ENCODE measurements at places on chromosomes 7 and 10.

DNA sequence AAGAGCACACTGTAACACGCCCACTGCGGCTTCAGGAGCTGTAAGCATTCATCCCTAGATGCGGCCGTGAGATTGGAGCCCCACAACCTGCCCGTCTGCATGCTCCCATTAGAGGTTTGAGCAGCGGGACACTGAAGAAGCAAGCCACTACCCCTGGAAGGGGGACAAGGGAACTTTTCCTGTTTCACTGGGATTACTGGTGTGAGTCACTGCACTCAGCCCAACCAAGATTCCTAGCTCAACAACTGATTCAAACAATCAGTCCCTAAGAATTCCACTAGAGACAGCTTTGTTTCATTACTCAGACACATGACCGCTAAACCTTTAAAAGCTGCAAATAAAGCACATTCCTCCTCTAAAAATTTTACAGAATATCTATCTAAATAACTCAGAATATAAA, 69.8 kb downstream of the ORC5 start:
- no peak for DNase-seq

- peak; percentile 83 for DNase-seq
Observed at GRCh38 chr7:55546814-55547213, 25.5 kb downstream of the VOPP1 start.

DNA sequence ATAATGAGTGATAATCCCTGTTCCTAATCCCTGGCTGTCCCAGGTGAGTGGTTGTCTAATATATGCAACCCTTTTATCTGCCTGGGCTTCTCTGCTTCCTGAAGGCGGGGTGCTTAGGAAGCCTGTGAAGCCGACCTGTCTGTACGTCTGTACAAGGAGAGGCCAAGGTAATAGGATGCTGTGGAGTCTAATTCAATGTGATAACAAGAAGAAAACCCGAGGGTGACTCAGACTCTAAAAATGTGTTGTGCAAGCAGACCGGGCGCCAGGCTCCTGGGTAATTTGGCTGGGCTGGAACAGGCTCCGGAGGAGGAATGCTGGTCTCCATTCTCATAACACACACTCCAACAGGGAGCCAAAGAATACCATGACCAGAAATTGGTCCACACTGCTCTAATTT, 43.6 kb downstream of the THNSL1 start:
- peak; percentile 45 for DNase-seq

DNA sequence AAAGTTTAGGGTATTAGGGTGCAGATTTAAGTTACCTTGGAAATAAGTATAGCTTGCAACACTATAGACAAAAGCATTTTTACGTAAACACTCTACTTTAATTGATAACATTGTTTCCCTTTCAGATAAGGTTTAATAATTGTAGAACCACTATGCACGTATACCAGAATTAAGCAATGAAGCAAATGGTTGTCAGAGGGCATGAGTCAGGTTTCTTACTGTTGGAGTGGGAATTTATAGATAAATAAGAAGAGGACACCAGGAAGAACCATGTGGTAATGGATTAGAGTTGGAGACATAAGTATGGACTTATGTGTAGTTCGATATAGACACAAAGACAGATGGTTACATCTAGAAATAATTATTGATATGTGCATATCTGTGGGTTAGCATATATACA, 355.6 kb downstream of the ETV1 start:
- DNase-seq: no peak

- no peak for DNase-seq
Observed at GRCh38 chr10:75428434-75429158, 2.8 kb upstream of the LRMDA start.

GRCh38 chr7:50793947-50794570, 11.4 kb upstream of the GRB10 start:
- no peak for DNase-seq

- DNase-seq: no peak
Observed at GRCh38 chr7:21099432-21099831, 312.7 kb upstream of the SP8 start.

GRCh38 chr10:62981096-62981495, 152.0 kb upstream of the NRBF2 start:
- no peak for DNase-seq

GRCh38 chr10:132891368-132891767, 51.0 kb downstream of the CFAP46 start:
- no peak for DNase-seq

DNA sequence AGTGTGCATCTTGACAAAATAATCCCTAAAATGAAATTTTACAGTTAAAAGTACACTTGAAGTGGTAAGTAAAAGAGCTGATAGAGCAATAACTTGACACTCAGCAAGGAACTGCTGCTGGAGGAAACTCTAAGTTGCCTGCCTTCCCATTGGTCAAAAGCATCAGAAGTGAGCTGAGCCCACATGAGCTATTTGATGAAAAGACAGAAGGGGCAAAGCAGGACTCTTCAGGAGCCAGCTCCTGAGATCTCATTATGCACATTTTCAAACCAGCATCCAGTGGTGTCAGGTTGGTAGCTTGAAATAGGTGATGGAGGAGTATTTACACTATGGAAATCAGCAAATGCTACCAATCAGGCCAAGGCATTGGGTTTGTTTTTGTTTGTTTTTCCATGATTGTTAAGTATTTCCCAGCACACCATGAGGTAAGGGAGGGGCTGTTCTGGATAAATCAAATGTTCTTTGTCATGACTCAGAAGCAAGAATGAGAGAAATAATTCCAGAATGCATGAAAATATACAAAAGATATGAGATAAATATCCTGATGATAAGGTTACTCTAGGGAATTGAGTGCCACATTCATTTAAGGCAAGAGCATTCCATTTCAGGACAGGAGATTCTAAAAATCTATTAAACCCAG, 316.6 kb downstream of the SNX13 start:
- no peak for DNase-seq

Measured in T47D (cell line).